ENCODE measurements at places on chromosomes 4 and X. TPM values are rescaled to one million over a fixed set of nuclear protein-coding genes. Genes with fewer than 3 reads are reported as not detected.

The NR3C2 gene
- 0.86 TPM for total RNA-seq

The RTL5 gene
- total RNA-seq = 1.2 TPM

The ADAMTS3 gene
- total RNA-seq = 0.94 TPM

The CT45A5 gene
- total RNA-seq = not detected

The TRIM75 gene
- not detected for total RNA-seq

The CYTL1 gene
- total RNA-seq = 1.7 TPM

- DNase-seq = no peak
- H3K4me3 ChIP-seq = no peak overlapping the region
- H3K27me3 ChIP-seq = no peaks in the 10 kb centered on the region
- peaks cover 16% of the 10 kb centered on the region for H3K4me1 ChIP-seq
- H3K36me3 ChIP-seq = no peaks in the 10 kb centered on the region
Observed at GRCh38 chrX:150906694-150907093, 8.2 kb upstream of the CD99L2 start.

- peaks cover 26% of the 10 kb centered on the region for H3K36me3 ChIP-seq
- DNase-seq = no peak
- no peak overlapping the region for H3K27ac ChIP-seq
- H3K4me1 ChIP-seq = no peaks in the 10 kb centered on the region
Observed at GRCh38 chr4:98932539-98932938, 3.6 kb upstream of the EIF4E start.

DNA sequence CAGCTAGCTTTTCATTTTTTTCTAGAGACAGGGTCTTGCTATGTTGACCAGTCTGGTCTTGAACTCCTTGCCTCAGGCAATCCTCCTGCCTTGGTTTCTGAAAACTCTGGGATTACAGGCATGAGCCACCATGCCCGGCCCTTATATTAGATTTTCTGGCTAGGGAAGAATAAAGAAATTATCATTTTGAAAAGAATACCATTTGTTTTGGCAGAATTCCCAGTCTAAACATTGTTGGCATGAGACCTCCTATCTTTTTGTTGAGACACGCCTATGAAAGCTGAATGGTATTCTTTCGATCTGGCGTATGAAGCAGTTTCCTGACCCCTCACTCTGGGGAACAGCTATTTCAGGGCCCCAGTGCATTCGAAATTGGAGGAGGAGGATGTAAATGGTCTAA lies 107.0 kb downstream of the REPS2 start:
- DNase-seq = no peak
- no peak overlapping the region for H3K4me3 ChIP-seq
- H3K36me3 ChIP-seq = no peaks in the 10 kb centered on the region

DNA sequence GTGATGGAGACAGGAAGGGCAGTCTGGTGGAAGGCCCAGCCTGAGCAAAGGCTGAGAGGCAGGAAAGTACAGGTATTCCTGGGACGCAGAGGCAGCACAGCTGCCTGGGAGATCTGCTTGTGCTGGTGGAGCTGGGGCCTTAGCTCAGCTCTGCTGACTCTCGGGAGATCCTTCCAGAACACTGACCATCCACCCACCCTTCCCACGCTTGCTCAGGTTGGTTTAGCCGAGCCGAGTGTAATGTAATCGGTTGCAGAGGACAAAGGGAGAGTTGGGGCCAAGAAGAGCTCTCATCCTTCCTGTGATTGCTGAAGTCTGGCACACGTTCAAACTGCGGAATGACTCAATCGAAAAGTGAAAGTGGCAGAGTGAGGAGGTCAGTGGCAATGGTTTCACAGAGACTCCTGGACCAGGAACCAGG lies 43.1 kb upstream of the GPR78 start:
- no peaks in the 10 kb centered on the region for H3K27me3 ChIP-seq
- peaks cover 7% of the 10 kb centered on the region for H3K36me3 ChIP-seq
- no peak for DNase-seq
- no peak overlapping the region for H3K4me3 ChIP-seq

DNA sequence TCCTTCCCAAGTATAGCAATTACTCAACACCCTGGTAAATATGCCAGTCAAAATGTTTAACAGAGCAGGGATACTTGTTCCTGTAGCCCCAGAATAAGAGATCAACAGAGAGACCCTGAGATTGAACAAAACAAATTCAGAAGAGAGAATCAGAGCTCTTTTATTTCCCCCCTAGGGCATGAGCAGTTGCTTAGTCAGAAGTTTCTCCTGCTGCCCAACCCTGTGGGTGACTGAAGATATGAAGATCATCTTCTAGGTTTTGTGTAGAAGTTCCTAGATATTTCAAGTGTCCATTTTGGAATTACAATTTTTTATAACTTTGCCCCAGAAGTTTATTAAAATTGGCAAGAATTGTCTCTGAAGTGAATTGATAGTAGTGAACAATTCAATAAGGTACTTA lies 59.1 kb upstream of the RXFP1 start:
- H3K4me3 ChIP-seq = no peak overlapping the region
- no peak overlapping the region for H3K27ac ChIP-seq
- DNase-seq = no peak
- no peaks in the 10 kb centered on the region for H3K27me3 ChIP-seq

DNA sequence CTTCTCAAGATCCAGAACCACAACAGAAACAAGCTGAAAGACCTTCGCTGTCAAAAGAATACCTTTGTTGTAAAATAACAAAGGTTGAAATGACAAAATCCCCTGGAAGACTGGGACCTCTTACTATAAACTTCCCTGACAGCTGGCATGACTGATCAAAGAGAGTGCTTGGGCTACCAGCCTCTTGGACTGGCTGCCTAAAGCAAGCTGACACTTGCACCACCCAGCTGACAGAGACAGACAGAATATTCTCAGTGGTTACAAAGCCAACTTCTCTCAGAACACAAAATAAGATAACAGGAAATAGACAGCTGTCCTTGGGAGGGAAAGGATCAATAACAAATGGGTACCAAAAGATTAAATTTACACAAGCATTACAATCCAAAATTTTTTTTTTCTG lies 241.7 kb upstream of the SPOCK3 start:
- H3K4me1 ChIP-seq = no peaks in the 10 kb centered on the region
- H3K36me3 ChIP-seq = no peaks in the 10 kb centered on the region
- no peak overlapping the region for H3K27ac ChIP-seq
- DNase-seq = no peak
- H3K27me3 ChIP-seq = no peaks in the 10 kb centered on the region

- no peak overlapping the region for H3K27ac ChIP-seq
- H3K4me3 ChIP-seq = no peak overlapping the region
- DNase-seq = no peak
- H3K36me3 ChIP-seq = no peaks in the 10 kb centered on the region
Observed at GRCh38 chrX:134738445-134738844, 80.2 kb upstream of the PLAC1 start.

GRCh38 chr4:142960867-142961644 lies 115.0 kb upstream of the INPP4B start:
- H3K27ac ChIP-seq = no peak overlapping the region
- no peaks in the 10 kb centered on the region for H3K4me1 ChIP-seq
- H3K36me3 ChIP-seq = 0 out of 2 replicates have a peak, but pooled peaks cover 2% of the 10 kb centered on the region
- no peak for DNase-seq
- no peaks in the 10 kb centered on the region for H3K27me3 ChIP-seq

DNA sequence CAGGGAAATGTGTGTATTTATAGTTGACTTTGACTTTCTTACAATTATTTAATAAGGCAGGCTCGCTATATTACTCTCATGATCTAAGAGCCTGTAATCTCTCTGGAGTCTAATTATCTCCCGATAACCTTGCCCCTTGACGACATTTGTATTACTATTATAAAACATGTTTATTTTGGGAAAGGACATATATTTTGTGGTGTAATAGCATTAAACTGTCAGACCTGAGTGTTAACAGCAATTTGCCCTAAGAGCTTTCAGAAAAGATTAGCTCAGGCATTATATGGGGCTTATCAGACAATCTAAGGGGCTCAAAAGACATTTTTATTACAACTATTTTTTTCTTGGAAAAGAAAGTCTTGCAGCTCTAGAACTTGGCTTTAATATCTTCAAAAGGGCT lies 427.9 kb upstream of the SLIT2 start:
- DNase-seq = no peak
- H3K4me1 ChIP-seq = no peaks in the 10 kb centered on the region
- no peak overlapping the region for H3K27ac ChIP-seq
- H3K27me3 ChIP-seq = no peaks in the 10 kb centered on the region

- peaks cover 5% of the 10 kb centered on the region for H3K36me3 ChIP-seq
- no peak overlapping the region for H3K4me3 ChIP-seq
- no peaks in the 10 kb centered on the region for H3K27me3 ChIP-seq
- DNase-seq = no peak
- H3K27ac ChIP-seq = no peak overlapping the region
Observed at GRCh38 chrX:55357236-55357635, 92.5 kb upstream of the PAGE3 start.

GRCh38 chr4:42398171-42398870 lies 1.0 kb downstream of the SHISA3 start:
- H3K4me3 ChIP-seq = peak overlapping the region; percentile 68
- no peak overlapping the region for H3K27ac ChIP-seq
- H3K36me3 ChIP-seq = no peaks in the 10 kb centered on the region

- DNase-seq = no peak
- peaks cover 2% of the 10 kb centered on the region for H3K36me3 ChIP-seq
- H3K4me3 ChIP-seq = no peak overlapping the region
- H3K27ac ChIP-seq = no peak overlapping the region
- no peaks in the 10 kb centered on the region for H3K4me1 ChIP-seq
- no peaks in the 10 kb centered on the region for H3K27me3 ChIP-seq
Observed at GRCh38 chr4:188956566-188956965, 817.3 kb downstream of the TRIML1 start.

GRCh38 chr4:159098482-159099127 lies 4.3 kb upstream of the RAPGEF2 start:
- H3K4me1 ChIP-seq = peaks cover 9% of the 10 kb centered on the region
- no peak for DNase-seq
- no peak overlapping the region for H3K4me3 ChIP-seq
- H3K27me3 ChIP-seq = no peaks in the 10 kb centered on the region
- no peak overlapping the region for H3K27ac ChIP-seq

DNA sequence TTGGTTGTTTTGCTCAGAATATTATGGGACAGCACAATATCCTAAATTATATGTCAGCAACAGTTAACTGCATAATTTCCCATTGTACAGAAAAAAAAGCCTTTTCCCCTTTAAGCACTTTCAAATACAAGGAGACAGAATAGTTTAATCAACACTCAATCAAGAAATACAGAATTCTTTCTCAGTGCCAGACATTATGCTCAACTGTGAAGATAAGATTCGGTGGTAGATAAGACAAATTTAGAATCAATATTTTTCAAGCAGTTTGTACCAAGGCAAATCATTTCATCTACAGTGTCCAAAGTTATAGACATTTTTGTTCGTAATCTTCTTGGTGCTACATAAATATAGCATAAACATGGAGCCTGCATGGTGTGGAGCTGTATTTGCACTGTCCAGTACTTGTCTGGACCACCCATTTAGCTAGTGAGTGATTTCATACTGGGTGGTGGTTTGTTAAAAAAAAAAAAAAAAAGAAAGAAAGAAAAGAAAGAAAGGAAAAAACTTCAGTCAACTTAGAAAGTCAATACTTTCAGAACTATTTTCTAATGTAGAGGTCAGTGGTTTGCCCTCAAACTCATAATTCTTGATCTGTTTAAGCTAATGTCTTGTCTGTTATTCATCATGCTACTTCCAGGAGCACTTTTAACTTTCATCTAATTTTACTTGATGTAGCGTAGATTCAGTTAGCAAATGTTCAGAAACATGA lies 522.9 kb downstream of the FAT4 start:
- H3K27me3 ChIP-seq = no peaks in the 10 kb centered on the region
- no peak overlapping the region for H3K27ac ChIP-seq
- H3K4me1 ChIP-seq = no peaks in the 10 kb centered on the region

DNA sequence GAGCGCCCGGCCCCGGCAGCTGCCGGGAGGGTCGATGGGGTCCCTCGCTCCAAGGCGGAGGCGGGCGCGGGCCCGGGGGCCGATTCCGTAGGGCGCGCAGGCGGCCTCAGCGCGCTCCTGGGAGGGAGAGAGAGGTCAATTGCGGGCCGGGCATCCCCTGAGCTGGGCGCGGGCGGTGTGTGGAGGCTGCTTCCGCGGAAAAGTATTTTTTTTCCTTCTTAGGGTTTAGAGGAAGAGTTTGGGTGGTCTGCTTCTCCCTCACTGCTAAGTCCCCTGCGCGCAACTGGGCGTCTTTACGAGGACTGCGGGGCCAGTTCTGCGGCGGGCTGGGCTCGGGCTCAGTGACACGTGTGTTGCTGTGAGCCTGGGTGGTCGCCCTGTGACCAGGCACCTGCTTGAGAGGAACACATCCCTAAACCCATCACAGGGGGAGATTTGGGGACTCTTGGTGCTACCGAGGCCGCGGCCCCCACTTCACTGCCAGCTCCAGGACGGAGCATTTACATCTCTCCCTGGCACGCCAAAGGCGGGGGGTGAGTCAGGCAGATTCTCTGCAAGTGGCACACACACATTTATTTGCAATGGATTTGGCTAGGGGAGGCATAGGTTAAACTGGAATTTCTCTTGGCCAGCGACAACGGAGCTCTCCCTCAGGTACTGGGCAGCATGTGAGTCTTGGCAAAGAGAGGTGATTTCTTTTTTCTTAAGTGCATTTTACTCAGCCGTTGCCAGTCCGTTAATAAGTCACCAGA lies 151.2 kb upstream of the SLC4A4 start:
- DNase-seq = peak; percentile 56
- peaks cover 17% of the 10 kb centered on the region for H3K27me3 ChIP-seq
- H3K36me3 ChIP-seq = no peaks in the 10 kb centered on the region
- no peak overlapping the region for H3K27ac ChIP-seq
- no peaks in the 10 kb centered on the region for H3K4me1 ChIP-seq

DNA sequence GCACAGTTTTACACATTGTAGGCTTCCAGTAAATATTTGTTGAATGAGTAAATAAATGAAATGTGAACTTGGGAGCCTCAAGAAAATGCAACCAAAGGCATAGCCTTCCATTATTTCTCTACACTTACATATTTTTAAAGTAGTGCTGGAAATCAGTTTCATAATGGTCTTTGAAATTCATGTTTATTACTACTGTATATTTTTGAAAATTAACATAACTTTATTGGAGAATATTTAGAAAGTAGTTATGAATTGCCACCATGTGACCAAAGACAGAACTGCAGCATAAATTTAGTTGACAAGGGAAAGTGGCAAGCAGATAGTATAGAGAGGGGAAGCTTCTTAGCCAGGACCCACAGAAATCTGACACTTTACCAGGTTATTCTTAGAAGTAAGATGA lies 6.4 kb downstream of the TCEAL8 start:
- H3K27me3 ChIP-seq = no peaks in the 10 kb centered on the region
- DNase-seq = no peak
- no peak overlapping the region for H3K4me3 ChIP-seq
- H3K4me1 ChIP-seq = 0 out of 2 replicates have a peak, but pooled peaks cover 2% of the 10 kb centered on the region
- H3K27ac ChIP-seq = no peak overlapping the region

DNA sequence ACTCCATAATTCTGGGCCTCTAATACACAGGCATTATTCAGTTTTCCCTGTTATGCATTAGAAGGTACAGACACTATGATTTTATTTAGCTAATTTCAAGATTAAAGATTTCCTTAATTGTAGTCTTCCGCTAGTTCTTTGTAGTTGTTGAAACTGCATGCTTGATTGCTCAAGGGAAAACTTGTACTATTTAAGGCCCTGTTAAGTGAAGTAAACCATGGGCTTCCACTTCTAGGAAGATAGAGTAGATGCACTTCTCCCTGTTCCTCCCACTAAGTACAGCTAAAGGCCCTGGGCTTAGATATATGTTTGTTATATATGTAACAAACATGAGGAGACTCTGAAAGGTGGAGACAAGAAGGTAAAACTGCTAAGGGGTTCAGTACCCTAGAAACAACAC lies 215.8 kb upstream of the LEF1 start:
- no peak overlapping the region for H3K27ac ChIP-seq
- no peak for DNase-seq
- peaks cover 2% of the 10 kb centered on the region for H3K36me3 ChIP-seq
- no peaks in the 10 kb centered on the region for H3K27me3 ChIP-seq
- no peak overlapping the region for H3K4me3 ChIP-seq

- H3K27me3 ChIP-seq = no peaks in the 10 kb centered on the region
- no peak overlapping the region for H3K4me3 ChIP-seq
- H3K4me1 ChIP-seq = no peaks in the 10 kb centered on the region
- H3K36me3 ChIP-seq = no peaks in the 10 kb centered on the region
- H3K27ac ChIP-seq = no peak overlapping the region
Observed at GRCh38 chr4:148240241-148240640, 202.0 kb downstream of the NR3C2 start.
